ENCODE measurements at places on chromosomes 2 and 18. TPM values are rescaled to one million over a fixed set of nuclear protein-coding genes. Genes with fewer than 3 reads are reported as not detected.

DNA sequence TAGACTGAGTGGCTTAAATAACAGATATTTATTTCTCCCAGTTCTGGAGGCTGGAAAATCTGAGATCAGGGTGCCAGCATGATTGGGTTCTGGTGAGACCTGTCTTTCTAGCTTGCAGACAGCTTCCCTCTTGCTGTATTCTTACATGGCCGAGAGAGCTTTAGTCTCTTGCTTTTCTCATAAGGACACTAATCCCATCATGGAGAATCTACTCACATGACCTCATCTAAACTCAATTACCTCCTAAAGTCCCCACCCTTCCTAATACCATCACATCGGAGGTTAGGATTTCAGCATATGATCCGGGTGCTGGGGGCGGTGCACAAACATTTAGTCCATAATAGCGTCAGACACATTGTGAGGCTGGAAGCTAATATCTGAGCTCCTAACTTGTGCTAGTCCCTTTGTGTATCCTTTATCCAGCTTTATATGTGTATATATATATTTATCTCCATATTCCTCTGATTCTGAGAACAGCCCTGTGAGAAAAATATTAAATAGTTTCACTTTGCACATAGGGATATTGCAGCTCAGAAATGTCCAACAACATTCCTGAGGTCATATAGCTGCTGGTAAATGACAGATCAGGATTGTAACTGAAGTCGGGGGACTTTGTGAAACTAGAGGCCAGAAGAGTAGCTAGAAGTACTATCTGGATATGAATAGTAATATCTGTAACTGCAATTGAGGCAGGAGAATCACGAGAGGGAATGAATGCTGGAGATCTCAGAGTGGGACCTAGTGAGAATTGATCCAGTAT lies 28.9 kb downstream of the MARCHF4 start:
- no peaks in the 10 kb centered on the region for H3K36me3 ChIP-seq
- no peak overlapping the region for H3K27ac ChIP-seq
- no peak for DNase-seq
- H3K4me3 ChIP-seq, result no peak overlapping the region

Gene SCYGR4
- not detected for total RNA-seq

- no peaks in the 10 kb centered on the region for H3K36me3 ChIP-seq
- H3K27me3 ChIP-seq, result no peaks in the 10 kb centered on the region
- H3K4me1 ChIP-seq, result peaks cover 18% of the 10 kb centered on the region
- no peak for DNase-seq
These were observed 1.6 kb upstream of the MAP2 start for GRCh38 chr2:209422191-209422754.

Gene POTEI
- not detected for total RNA-seq

Gene CNTNAP5
- not detected for total RNA-seq

DNA sequence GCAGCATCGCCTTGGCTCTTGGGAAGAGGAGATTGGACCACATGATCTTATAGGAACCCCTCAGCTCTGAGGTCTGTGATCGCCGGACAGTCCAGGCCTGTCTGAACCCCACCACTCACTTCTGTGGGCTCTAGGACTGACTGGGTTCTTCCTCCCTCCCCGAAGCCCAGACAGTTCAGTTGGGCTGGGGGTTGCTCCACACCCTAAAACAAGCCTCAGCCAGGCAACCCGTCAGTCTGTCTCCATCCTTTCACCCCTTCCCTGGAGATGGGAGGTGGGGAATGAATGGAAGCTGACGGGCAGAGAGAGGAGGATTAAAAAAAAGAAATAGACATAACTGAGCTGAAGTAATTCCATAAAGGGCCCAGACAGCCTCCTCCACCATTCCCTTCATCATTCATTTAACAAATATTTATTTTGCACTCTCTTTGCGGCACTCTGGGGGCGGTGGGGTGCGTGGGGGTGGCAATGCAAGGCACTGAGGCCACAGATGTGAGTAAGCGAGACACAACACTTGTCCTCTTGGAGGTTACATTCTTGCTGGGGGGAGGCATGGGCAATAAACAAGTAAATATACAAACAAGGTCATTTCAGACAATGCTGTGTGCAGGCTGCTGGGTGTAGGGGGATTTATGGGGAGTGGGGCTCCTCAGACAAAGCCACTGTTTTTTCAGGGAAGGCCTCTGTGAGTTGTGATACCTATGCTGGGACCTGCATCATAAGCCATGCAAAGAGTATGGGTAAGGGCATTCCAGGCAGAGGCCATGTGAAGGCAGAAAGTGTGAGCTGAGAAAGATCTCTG lies 12.9 kb downstream of the WNT10A start:
- peak overlapping the region; percentile 67 for H3K4me3 ChIP-seq
- peaks cover 41% of the 10 kb centered on the region for H3K4me1 ChIP-seq
- H3K36me3 ChIP-seq, result no peaks in the 10 kb centered on the region
- no peak for DNase-seq
- no peak overlapping the region for H3K27ac ChIP-seq
- H3K27me3 ChIP-seq, result no peaks in the 10 kb centered on the region

- H3K36me3 ChIP-seq, result no peaks in the 10 kb centered on the region
- H3K27me3 ChIP-seq, result no peaks in the 10 kb centered on the region
- no peak overlapping the region for H3K4me3 ChIP-seq
- no peak overlapping the region for H3K27ac ChIP-seq
- no peaks in the 10 kb centered on the region for H3K4me1 ChIP-seq
These were observed 199.2 kb downstream of the KLHL29 start for GRCh38 chr2:23584054-23584745.
